ENCODE measurements at places on chromosomes 7 and 10.

- DNase-seq, result no peak
Observed at GRCh38 chr7:149471289-149471953, 10.6 kb upstream of the ZNF777 start.

GRCh38 chr10:86346799-86347665 lies 19.6 kb downstream of the GRID1 start:
- no peak for DNase-seq

GRCh38 chr7:46463170-46463569 lies 542.1 kb upstream of the IGFBP3 start:
- no peak for DNase-seq

DNA sequence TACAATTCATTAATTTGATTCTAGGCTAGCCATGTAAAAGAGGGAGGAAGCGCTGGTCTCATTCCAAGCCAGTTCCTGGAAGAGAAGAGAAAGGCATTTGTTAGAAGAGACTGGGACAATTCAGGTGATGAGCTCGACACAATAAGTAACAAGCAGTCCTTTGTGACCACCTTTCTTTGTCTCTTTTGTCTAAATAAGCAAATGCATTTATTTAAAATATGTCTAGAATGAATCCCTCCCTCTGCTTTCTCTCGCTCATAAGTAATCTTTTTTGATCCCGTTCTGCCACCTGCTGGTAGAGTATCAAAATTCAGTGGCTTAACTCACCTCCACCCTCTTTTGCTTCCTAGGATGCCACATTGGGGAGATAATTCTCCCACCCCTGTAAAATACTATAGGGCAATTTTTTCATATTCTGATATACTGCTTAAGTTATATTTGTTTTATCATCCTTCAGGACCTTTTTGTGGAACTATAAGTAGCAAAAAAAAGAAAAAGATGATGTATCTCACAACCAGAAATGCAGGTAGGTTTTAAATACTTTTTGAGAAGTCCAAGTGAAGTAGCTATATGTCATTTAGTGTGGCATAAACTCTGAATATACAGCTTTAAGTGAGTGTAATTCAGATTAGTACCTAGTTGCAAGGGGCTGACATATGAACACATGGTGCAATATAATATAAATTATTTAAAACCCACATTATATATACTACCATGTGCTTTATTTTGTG lies 91.5 kb downstream of the GSDME start:
- DNase-seq, result peak; percentile 21

DNA sequence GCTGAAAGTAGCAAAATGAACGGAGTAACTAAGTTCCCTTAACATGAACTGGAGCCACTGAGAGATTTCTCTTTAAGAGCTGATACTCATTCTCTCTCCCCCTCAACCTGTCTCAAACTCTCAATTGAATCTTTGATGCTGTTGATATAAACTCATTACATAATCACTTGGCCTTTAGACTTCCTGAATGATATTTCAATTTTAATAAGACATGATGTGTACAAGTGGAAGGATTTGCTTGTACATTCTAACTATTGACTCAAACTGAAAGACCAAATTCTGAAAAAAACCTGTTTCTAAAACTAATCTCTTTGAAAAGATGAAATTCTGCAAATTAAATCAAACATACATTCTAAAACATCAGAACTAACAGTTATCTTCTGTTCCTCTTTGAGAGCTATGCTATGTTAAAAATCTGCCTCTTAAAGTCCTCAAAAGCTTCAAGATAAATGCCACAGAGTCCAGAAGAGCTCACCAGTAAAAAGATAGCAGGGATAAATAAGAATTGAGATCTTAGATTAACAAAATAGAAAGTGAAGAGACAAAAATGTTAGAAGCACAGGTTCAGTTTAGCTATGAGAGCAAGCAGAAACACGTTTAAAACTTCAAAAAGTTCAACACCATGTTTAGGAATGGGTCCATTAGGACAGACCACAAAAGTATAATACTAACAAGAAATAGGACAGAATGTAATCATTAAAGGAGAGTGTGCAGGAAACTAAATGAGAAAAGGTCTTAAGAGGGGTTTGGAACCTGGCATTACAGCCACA lies 46.1 kb downstream of the TNPO3 start:
- DNase-seq, result no peak

- no peak for DNase-seq
Observed at GRCh38 chr10:109939315-109939961, 16.1 kb upstream of the XPNPEP1 start.

- no peak for DNase-seq
Observed at GRCh38 chr10:117449636-117450035, 74.4 kb upstream of the PDZD8 start.

DNA sequence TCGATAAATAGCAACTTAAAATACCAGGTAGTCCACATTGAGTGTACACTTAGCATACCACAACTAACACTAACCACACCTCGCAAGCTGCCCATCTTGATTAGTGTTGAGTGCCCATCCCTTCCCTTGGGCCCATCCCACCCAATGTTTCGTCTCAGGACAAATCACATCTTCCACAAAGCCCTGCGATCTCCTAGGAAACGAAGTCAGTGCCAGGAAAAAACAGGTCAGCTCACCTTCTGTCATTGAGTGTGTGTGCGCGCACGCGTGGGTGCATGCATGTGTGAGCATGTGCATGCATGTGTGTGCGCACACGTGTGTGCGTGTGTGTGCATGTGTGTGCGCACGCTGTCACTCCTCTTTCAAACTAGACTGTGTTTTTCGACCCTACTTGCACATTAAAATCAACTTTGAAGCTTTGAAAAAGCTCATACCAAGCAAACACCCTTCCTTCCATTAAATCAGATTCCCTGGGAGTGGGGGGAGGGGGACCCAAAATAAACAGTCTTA lies 48.8 kb upstream of the OPALIN start:
- no peak for DNase-seq

GRCh38 chr7:66296-66695 lies 126.1 kb upstream of the FAM20C start:
- DNase-seq, result no peak

- no peak for DNase-seq
Observed at GRCh38 chr10:73501651-73502050, 5.8 kb upstream of the PPP3CB start.

- DNase-seq, result no peak
Observed at GRCh38 chr7:145909991-145910513, 206.5 kb upstream of the CNTNAP2 start.

DNA sequence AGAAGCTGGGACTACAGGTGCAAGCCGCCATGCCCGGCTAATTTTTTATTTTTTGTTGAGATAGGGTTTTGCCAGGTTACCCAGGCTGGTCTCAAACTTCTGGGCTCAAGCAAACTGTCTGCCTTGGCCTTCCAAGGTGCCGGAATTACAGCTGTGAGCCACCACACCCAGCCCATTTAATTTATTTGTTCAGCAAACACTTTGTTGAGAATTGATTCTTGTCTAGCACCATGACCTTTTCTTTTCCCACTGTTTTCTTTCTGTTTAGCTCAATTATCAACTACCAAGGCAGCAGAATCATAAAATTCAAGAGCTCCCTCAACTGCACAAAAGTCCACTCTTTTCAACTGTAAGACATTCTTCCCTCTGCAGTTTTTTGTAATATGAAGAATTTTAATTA lies 47.8 kb upstream of the PARD3 start:
- DNase-seq, result no peak

DNA sequence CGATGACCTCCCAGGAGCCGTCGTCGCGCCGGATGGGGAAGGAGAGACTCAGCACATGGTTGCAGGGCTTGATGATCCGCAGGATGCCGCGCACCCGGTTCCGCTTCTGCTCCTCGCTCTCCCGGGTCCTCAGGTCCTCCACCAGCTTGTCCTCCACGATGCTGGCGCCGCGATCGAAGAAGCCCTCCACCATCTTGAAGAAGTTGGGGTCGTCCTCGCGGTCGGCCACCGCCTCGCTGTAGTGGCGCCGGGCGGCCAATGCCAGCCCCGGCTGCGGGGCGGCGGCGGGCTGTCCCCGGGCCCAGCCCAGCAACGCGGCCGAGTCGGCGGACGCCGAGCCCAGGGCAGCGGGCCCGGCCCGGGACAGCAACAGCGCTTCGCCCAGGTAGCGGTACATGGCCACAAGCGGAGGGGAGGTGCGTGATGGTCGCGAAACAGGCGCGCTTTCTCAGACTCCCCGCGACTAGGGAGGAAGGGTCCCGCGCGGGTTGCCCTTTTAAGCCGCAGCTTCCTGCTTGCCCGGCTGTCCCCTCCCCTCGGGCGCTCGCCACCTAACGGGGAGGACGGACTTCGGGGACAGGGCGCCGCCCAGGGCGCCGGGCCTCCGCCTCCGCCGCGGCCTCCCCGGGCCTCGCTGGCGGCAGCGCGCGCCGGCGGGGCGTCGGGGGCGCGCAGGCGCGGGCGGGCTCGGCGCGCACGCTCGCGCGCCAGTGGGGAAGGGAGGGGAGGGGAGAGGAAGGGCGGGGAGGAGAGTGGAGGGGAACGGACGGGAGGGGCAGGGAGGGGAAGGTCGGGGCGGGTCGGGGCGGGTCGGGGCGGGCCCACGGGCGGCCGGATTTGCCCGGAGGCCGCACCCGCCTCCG lies at the start of the genes GLUD1 and SHLD2:
TSS of gene GLUD1 (minus strand) at position 471 of the 863 bp plus-strand sequence. CDS start at position 397, 74 bp downstream.
TSS of gene SHLD2 (plus strand) at position 834 of the 863 bp plus-strand sequence. CDS start 56,149 bp downstream, outside the sequence.
- peak; percentile 92 for DNase-seq

DNA sequence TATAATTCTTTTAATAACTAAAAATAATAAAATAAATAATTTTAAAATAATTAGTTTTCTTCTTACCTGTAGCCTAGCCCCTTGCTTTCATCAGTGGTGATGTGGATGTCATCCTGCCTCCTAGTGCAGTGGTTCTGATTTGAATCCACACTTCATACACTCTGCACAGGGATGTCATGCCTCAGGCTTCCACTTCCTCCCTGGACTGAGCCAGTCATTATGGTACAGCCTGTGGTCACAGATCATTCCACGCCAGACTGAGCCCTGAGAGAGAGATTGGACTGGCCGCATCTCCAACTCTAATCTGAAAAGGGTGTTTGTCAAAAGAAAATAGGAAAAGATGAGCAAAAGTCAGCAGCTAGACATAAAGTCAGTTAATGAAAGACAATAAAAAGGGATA lies 436.2 kb upstream of the IGFBP3 start:
- DNase-seq, result no peak

DNA sequence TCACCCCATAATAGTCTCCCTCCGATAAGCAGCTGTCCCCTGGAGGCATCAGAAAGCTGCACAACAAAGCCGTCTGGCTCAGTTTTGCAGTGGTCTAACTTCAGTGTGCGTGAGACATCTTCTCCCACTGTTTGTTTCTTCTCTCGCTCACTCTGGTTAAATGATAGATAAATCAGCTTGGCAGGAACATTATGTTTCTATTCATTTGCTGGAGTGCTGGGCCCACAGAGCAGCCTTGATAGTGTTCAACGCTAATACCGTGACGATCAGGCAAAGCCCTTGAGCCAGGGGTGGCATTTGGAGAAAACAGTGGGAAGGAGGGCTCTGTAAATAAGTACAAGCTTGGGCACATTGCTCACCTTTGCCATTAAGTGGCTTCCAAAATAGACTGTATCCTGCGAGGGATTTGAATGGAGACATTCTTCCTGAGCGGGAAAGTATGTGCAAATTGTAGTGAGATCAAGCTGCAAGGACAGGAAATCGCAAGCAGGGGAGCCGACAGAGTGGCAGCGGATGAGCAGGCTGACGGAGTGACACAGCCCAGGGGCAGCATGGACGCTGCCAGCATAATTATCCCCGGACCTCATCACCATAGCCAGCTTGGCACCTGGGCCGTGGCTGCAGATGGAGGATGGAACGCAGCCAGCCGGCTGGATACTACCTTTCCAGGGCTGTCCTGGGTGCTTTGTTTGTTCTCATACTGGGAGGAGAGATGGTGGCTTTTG lies 256.8 kb upstream of the FZD8 start:
- DNase-seq, result no peak

DNA sequence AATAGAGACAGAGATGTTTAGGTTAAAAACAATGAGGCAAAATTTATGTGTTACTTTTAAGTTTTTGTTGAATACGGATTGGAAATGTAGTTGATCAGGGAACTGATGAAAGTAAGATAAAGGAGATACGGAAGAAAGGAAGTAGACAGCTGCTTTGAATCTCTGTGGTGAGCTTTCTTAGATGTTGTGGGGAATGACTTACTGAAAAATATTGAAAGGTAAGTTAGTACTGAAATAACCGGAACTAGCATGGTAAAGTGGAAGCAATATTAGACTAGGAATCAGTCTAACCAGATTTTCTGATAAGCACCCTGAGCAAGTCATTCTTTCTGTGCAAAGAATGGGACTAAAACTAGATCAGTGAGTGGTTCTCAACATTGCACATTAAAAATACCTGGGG lies 34.8 kb downstream of the LUC7L2 start:
- no peak for DNase-seq

- DNase-seq, result no peak
Observed at GRCh38 chr10:12501324-12501723, 152.0 kb downstream of the CAMK1D start.

Measured in CD4-positive, alpha-beta T cell treated with Interleukin-4 for 1 hour (primary cell).